ENCODE measurements at places on chromosomes 11 and 22.

- DNase-seq = no peak
Observed at GRCh38 chr22:42844756-42845155, 12.3 kb downstream of the ARFGAP3 start.

GRCh38 chr11:8649361-8649760 is 33.1 kb downstream of the TRIM66 start:
- no peak for DNase-seq

GRCh38 chr11:33455867-33456463 is 198.8 kb downstream of the HIPK3 start:
- no peak for DNase-seq

DNA sequence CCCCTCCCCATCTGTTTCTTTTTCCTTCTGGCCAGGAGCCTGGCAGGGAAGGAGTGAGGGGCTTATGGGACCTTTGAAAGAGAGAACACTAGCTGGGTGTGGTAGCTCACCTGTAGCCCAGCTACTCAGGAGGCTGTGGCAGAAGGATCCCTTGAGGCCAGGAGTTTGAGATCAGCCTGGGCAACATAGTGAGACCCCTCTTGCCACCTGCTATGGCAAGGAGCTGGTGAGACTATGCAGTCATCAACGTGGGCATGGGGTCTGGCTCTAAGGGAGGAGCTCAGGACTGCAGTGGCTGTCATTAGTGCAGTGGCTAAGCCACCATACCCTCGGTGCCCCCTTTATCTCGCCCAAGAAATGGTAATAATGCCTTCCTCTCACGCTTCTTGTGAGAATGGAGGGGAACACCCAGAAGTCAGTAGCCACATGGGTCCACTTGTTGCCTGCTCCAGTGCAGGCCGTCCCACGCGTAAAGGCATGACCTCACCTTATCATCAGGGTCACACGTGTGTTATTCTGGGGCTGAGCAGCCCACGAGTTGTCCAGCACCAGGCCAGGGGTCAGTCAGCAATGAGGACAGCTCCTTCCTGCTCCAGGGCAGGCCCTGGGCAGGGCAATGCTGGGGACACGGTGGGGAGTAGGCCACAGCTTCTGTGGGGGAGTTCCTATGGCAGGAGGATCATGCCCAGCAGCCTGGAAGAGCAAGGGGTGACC is 27.7 kb upstream of the TEF start:
- DNase-seq = no peak

DNA sequence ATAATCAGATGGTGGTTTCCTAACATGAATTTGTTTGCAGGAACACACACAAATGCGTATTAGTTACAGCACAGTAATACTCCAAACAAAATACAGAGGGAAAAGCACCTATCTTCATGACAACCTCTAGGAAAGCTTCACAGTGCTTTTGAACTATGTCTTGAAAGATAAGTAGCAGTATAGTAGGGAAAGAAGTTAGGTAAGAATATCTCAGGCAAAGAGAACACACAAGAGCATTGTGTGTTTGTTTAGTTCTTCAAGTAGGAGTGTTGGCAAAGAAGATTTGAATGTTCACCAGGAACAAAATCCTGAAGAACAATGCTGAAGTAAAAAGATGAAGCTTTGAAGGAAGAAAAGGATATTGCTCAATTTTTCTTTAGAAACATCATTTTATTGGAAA is 54.1 kb downstream of the ANO5 start:
- DNase-seq = no peak

DNA sequence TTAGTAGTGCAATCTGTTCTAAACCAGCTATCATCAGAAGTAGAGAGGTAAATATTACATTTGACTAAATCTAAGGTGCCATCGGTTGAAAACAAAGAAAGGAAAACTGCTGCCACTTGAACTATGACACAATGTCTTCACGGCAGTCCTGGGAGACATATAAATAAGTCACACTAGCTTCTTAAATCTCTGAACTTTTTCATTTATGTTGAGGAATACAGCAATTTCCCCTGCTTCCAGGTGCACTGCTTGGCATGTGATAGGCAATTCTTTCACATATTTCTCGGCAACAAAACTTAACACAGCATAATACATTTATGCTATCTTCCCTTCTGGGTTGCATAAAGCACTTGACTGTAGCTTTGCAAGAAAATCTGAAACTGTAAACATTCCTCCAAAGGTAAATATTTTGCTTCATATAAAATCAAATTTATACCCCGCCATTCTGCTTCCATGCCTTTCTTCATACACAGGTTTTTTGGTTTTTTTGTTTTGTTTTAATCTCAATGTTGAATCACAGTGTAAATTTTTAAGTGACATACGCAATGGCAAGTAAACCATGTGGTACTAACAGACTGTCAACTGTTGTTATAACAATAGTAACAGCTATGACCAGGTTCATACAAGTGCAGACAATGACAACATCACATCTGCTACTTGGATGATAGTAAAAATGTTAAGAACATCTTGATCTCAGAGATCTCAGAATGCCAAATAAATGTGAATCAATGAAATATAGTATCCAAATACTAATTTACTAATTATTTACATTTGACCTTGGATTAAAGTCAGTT is 18.2 kb downstream of the USP28 start:
- DNase-seq = no peak

- DNase-seq = no peak
Observed at GRCh38 chr11:38884145-38884865, 2286.3 kb upstream of the RAG2 start.

DNA sequence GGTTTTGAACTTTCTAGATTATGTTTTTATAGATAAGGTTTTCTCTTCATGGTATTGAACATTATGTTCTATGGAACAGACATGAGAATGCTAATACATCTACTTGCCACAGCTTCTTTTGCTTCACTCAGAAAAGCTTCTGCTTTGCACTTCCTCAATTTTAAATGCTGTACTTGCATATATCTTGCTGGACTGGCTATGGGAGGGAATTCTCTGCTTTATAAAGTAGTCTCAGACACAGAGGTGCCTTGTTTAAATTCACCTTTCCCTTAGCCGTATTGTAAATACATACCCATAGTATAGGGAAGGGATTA is 173.9 kb downstream of the DDX10 start:
- DNase-seq = no peak

DNA sequence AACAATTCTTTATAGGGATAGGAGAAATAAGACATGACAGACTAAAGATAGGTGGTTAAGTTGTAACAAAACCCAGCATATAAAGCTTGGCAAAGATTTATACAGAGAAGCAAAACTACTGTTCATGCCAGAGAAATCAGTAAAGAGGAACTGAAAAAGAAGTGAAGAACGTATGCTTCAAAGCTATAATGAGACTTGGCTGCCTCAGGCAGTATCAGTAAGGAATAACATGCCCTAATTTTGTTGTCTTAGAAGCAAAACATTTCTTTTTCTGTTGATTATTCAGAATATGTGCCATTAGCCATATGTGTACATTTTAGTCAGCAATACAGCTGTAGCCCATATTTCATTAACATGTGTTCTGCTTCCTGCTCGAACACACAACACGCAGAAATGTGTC is 403.2 kb downstream of the NELL1 start:
- no peak for DNase-seq

GRCh38 chr11:89065066-89065465 is 716 bp downstream of the GRM5 start:
- no peak for DNase-seq

DNA sequence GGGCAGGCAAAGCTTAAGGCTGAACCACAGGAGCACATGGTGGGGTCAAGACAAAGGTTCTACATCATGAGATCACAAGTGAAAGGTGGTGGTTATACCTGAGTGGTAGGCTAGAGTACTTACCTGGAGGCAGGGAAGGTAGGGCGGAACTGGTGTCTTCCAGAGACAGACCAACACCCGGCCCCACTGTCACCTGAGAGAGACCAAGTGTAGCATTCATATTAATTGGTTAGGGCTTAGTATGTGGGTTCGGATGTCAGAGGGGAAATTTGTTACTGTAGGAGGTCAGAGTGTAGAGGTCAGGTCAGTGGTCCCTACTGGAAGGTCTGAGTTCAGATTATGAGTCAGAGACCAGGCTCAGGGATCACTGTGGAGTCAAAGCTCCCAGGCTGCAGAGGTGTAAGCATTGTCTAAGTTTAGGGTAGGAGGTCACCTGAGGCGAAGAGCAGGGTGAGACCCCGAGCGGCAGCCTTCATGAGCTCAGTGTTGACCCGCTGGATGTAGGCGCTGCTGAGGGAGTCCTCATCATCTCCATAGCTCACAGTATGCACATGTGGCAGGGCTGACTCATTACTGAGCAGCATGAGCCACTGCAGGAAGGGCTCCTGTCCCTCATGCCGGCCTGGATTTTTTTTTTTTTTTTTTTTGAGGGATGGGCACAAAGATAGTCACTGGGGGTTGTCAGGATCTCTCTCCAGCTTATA is 3.2 kb downstream of the TPP1 start:
- DNase-seq = no peak

GRCh38 chr22:23833017-23833751 is 5.6 kb downstream of the DERL3 start:
- no peak for DNase-seq

- no peak for DNase-seq
Observed at GRCh38 chr11:7907121-7907520, 23.9 kb downstream of the OR10A6 start.

GRCh38 chr22:47315862-47316419 is 553.5 kb downstream of the TBC1D22A start:
- peak; percentile 21 for DNase-seq

- no peak for DNase-seq
Observed at GRCh38 chr22:23548501-23549197, 31.4 kb downstream of the IGLL1 start.

DNA sequence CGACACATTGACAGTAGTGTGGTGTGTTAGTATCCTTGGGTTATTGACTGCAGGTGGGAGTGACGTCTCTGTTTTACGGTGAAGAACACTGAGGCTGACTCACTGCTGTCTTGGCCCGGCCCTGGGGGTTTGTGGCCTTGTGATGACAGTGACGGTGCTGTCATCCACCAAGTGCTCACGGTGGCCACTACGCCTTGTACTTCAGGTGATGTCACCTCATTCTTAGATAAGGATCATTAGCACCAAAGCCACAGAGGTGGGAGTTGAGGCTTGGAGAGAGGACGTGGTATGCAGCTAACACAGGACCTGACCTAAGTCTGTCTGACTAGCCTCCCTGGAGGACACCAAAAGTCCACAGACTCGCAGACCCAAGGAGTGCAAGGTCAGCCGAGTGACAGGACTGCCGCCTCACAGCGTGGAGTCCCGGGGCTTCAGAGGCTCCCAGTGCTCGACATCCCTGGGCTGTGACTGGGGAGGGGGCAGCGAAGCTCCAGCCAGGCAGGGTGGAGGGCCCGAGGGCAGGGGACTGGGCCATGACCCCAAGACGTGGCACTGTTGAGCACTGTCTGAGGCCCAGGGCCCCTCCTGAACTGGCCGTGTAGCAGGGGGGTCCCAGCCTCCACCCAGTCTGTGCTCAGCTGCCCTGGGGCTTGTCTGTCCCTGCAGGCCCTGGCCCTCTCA is 56.5 kb downstream of the NAT10 start:
- no peak for DNase-seq

DNA sequence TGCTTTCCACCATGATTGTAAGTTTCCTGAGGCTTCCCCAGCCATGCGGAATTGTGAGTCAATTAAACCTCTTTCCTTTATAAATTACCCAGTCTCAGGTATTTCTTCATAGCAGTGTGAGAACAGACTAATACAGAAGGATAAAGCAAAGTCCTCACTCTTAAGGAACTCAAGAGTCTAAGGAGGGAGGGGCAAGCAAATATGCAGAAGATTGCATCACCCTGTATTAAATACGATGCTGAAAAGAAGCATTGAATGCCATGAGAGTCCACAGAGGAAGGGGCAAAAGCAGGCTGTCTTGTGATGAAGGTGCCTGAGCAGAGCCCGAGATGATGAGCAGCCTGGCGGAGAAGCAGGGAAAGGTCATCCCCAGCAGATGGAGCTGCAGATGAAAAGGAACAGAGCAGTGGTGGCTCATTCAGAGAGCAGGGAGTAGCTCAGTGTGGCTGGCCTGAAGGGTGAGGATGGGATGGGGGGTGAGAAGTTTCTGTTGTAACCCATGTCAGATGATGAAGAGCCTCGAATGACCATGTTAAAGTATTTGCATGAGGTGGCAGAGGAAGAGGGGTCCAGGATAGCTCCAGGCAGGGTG is 6.3 kb upstream of the IZUMO1R start:
- no peak for DNase-seq

DNA sequence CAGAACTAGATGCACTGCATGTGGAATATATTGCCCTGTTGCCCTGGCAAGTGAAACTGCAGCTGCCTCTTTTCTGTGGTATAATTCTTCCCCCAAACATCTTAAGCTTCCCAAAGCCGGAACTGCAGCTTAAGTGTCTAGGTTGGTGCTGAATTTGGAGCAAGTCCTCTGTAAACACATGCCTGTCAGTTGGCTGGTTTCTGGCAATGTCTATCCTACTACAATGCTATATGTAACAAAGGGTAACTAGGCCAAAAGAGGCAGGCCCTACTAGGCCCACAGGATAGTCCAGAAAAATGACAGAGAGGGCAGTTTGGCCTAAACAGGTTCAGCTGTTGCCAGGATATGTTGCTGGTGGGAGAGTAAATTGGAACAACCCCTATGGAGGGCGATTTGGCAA is 27.9 kb downstream of the ASCC2 start:
- no peak for DNase-seq

- no peak for DNase-seq
Observed at GRCh38 chr11:43269254-43269918, 42.4 kb upstream of the API5 start.

- DNase-seq = no peak
Observed at GRCh38 chr22:27183474-27183873, 526.1 kb downstream of the MIAT start.

DNA sequence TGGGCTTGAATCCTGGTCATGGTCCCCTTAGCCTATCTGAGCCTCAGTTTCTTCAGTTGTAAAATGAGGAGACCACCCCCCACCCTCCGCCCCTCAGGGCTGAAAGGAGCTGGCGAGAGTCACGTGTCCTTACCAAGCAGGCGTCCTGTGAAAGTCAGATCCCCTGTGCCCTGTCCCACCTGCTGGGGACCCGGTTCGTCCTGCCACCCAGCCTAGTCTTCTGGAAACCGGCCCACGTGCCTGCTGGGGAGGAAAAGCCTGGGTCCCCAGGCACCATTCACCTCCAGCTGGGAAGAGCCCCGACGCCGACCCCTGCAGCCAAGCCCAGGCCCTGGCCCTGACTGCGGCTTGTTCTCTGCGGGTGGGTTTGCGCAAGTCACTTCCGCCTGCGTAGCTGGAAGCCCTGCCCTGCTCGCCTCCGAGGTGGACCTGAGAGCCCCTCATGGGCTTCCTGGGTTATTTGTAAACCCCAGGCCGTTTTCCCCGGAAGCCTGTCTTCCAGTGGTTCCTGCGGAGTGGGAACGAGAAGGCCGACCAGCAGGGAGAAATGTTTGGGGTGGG is 679 bp upstream of the SSH3 start:
- no peak for DNase-seq

DNA sequence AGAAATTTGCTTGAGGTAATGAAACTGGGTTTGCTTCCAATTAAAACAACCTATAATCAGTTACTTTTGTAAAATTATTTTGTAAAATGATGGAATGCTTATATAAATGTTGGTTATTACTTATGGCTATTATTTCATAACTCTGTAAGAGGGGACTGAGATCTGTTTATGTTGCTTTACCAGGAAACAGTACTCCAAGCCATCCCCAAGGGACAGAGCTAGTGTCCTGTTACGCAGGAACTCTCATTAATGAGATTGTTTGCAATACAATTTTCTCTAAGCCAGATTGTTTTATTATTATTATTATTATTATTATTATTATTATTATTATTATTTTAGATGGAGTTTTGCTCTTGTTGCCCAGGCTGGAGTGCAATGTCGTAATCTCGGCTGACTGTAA is 2.3 kb upstream of the NOX4 start:
- no peak for DNase-seq

GRCh38 chr11:10317776-10318526 is 13.1 kb downstream of the ADM start:
- peak; percentile 58 for DNase-seq

GRCh38 chr11:123430721-123431497 is 840 bp downstream of the GRAMD1B start:
- DNase-seq = peak; percentile 55
